BE2C (cell line): ENCODE measurements at places on chromosomes 3 and 15.

GRCh38 chr3:177610686-177611633 is 413.7 kb upstream of the TBL1XR1 start:
- peak; percentile 27 for DNase-seq

DNA sequence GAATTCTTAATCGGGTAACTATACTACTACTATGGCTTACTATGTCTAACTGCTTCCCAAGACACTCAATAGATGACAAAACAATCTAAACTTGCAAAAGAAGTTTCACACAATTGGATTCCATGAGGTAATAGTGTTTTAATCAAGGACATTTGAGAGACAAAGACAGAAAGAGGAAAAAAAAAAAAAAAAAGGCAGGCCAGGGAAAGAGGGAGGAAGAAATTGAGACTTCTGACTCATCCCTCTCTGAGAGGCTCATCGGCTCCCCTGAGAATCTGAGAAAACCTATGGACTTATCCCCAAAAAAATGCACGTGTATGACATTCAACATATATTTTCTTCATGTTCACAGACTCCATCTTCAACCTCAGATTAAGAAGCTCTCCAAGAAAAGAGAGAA is 61.0 kb downstream of the SCAPER start:
- no peak for DNase-seq

GRCh38 chr15:90103701-90104329 is 1.5 kb upstream of the IDH2 start:
- DNase-seq: no peak

- DNase-seq: no peak
Measured at GRCh38 chr3:8441969-8442559, 59.6 kb upstream of the LMCD1 start.

GRCh38 chr3:195080571-195081151 is 190.3 kb downstream of the XXYLT1 start:
- no peak for DNase-seq

DNA sequence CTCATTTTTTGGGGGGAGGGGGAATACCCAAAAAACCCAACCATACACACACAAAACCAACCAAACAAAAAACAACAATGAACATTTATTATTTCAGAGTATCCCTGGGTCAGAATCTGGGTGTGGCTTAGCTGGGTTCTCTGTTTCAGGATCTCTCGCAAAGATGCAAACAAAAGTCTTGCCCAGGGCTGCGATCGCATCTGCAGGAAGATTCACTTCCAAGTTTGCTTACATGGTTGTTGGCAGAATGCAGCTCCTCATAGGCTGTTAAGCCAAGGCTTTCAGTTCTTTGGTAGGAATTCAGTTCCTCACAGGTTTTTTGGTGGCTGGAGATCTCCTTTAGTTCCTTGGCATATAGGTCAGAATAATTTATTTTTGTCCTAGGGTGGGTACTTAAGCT is 13.7 kb upstream of the ARIH1 start:
- DNase-seq: no peak

DNA sequence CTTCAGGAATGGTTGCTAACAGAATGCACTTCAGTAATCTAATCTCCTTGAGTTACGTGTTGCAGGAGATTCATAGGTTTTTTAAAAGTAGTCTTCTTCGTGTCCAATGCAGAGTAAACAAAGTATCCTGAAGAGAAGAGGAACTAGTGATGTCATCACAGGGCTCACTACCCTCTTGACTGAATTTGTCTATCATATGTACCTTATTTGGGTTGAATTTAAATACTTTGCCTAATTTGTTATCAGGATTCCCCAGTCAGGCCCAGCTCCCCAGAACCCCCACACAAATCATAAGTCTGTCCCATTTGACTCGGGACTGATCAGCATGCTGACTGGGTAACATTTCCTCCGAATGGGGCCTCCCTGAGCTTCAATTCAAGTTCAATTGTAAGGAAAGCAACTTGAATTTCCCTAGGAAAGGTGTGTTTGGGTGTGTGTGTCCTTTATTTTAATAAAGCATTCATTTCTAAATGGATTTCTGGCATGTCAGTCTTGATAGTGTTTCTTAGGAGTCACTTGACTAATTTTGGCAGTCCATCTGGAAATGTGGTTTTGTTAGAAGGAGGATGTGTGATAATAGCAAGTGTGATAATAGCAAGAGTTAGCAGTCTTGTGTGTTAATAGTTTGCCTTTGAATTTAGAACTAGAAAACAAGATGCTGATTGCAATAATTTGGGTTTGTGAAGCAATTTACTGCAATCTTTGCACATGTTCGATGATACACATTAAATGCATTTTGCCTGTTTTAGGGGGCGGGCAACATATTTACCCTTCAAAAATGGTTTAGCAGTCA is 21.9 kb downstream of the OXNAD1 start:
- DNase-seq: no peak

DNA sequence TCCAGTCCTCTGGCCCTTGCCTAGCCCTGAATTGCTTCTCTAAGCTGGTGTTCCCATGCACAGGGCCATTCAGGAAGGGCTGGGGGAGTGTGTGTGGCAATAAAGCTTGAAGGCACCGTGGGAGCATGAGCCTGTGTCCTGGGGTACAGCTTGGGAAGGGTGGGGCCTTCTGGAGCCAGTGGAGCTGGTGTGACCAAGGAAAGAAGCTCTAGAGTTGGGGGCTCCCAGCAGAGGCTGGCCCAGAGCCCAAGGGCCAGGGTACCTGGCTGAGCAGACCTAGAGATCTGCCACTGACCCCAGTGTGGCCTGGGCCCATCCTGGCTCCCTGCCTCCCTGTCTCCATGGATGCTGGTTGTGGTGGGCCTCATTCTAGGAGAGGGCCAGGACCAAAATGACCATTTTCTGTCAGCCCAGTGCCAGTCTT is 8.1 kb downstream of the ABTB1 start:
- no peak for DNase-seq

- DNase-seq: no peak
Measured at GRCh38 chr15:89163271-89164055, 57.9 kb downstream of the RLBP1 start.

- no peak for DNase-seq
Measured at GRCh38 chr15:54298396-54298795, 320.2 kb downstream of the UNC13C start.

GRCh38 chr3:155352900-155353490 is 59.5 kb upstream of the STRIT1 start:
- DNase-seq: no peak

- DNase-seq: no peak
Measured at GRCh38 chr15:74460298-74460697, 662 bp downstream of the UBL7 start.

DNA sequence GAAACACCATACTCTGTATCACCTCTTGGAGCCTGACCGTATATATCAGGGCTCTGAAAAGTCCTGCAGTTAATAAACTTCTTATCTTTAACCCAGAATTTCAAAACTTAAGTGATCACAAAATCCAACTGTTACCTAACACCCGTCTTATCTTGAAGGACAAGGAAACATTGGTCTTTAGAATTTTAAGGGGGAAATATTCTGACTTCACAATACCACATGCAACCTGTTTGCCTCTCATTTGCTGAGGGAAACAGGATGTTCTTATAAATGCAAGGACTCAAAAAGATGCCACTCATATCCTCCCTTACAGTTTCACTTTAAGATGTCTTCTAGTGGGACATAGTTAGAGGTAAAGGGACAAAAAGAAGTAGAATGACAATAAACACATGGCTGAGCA is 67.9 kb downstream of the CRTC3 start:
- no peak for DNase-seq

DNA sequence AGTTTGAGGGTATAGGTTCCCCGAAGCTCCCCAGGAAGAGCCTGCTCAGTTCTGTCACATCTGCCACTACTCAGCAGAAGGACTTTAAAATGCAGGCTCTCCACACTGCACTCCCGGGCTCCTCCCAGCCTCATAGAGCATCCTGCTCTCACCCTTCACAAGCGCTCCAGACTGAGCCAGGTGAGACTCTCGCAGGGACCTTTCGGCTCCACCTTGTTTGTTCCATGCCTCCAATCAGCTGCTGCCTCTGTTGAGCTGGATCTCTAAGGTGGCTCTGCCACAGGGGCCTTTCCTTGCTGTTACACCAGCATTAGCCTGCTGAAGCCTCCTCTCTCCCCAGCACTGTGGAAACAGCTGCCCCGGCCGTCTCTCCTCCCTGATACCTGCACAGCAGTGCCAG is 56.1 kb downstream of the SLCO3A1 start:
- no peak for DNase-seq

DNA sequence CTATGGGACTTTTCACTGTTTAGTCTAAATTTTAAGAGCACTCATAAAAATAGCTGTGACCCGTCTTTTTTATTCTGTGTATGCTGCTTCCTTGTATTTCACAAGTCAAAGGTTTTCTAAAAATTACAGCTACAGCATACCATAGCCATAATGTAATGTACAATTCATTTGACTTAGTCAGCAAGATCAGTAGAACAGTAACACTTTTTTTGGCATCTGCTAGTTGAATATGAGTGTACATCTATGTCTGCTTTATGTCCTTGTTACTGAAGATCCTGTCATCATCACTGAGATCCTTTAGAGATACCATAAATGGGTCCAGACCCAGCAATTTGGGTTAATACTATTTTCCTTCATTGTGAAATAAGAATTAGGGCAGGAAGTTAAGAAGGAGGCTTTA is 42.2 kb downstream of the CMSS1 start:
- no peak for DNase-seq

DNA sequence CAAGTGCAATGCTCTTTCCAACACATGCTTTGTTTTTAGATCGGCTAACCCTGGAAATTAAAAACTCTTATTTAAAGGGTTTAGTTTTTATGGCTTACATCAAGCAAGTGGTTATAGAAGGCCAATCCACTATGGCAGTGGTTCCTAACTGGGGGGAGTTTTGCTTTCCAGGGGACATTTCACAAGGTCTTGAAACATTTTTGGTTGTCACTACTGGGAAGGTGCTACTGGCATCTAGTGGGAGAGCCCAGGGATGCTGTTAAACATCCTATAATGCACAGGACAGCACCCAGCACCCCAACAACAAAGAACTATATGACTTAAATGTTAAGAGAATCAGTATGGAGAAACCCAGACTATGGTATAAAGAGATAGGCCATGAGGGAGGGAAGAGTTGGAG is 439.0 kb downstream of the NTRK3 start:
- DNase-seq: no peak

- no peak for DNase-seq
Measured at GRCh38 chr3:159796744-159797143, 191.9 kb upstream of the IL12A start.

DNA sequence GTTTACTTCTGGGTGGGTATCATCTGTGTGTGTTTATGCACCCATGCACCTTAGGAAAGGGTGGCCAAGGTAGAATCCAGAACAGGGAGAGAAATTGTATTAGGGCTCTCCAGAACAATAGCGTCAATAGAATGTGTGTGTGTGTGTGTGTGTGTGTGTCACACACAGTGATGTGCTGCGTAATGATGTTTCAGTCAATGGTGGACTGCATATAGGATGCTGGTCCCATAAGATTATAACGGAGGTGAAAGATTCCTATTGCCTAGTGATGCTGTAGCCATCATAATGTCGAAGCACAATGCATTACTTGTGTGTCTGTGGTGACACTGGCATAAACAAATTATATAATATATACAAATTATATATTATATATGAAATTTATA is 69.3 kb upstream of the PRR23C start:
- DNase-seq: no peak

DNA sequence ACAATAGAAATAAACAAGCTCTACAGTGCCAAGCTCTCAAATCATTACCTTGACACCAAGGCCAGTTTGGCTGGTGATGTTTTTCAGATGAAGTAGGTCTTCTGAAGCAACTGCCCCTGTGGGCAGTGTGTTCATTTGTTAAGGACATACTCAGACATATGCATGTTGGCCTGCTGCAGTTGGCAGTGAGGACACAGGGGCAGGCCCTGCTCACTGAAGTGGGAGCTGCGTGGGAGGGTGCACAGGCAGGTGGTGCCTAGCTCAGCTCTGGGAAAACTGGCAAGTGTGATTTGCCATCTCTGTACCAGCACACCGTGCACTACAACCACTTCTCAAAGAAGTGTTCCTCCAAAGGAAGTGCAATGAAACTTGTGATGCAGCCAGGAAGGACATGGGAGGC is 28.5 kb upstream of the SNRK start:
- DNase-seq: no peak

GRCh38 chr3:16369885-16370284 is 104.9 kb downstream of the OXNAD1 start:
- DNase-seq: no peak

- DNase-seq: no peak
Measured at GRCh38 chr3:141797819-141798447, 34.7 kb downstream of the GRK7 start.
